IMR-90 (cell line): ENCODE measurements at places on chromosomes 5 and 9. TPM values are rescaled to one million over a fixed set of nuclear protein-coding genes. Genes with fewer than 3 reads are reported as not detected.

Gene FOXD4
- total RNA-seq: 0.18 TPM in 1 of 2 replicates, not detected in the other

Gene GRXCR2
- total RNA-seq: not detected in 2 replicates

Gene IFNK
- total RNA-seq: not detected in 2 replicates

DNA sequence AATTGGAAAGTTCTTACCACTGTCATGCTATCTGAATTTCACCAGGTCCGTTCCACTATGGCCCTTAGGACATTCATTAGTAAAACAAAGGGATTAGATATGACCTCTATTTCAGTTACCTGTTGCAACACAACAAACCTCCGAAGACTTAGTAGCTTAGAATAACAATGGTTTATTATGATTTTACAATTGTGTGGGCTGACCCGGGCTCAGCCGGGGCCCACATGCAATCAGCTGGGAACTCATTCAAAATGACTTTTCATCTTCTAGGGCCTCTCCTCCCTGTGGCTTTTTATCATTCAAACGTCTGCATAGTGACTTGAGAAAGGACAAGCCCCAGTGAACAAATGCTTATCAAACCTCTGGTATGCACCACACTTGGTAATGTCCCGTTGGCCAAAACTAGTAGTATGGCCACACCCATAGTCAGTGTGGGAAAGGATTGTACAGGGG lies 2.3 kb upstream of the FBXW11 start:
- H3K4me3 ChIP-seq: no peak overlapping the region
- 0 out of 2 replicates have a peak, but pooled peaks cover 4% of the 10 kb centered on the region for H3K4me1 ChIP-seq
- H3K36me3 ChIP-seq: no peaks in the 10 kb centered on the region
- no peak overlapping the region for H3K27ac ChIP-seq

DNA sequence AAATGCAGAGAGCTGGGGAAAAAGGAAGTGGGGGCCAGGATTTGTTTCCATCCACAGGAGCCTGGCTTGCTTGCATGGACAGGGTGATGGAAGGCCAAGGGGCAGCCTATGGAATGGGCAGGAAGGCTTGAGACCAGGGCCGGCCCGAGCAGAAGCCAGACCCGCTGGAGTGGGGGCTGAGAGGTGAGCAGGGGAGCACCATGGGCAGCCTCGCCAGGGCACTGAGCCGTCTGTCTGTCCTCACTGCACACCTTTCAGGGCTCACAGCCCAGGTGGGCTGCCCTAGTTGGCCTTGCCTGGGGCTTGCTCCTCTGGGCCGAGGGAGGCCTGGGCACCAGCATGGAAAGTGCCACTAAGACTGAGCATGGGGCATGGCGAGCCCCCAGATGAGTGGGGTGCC lies 58.6 kb upstream of the CNOT6 start:
- H3K36me3 ChIP-seq: no peaks in the 10 kb centered on the region
- DNase-seq: no peak
- no peaks in the 10 kb centered on the region for H3K4me1 ChIP-seq

DNA sequence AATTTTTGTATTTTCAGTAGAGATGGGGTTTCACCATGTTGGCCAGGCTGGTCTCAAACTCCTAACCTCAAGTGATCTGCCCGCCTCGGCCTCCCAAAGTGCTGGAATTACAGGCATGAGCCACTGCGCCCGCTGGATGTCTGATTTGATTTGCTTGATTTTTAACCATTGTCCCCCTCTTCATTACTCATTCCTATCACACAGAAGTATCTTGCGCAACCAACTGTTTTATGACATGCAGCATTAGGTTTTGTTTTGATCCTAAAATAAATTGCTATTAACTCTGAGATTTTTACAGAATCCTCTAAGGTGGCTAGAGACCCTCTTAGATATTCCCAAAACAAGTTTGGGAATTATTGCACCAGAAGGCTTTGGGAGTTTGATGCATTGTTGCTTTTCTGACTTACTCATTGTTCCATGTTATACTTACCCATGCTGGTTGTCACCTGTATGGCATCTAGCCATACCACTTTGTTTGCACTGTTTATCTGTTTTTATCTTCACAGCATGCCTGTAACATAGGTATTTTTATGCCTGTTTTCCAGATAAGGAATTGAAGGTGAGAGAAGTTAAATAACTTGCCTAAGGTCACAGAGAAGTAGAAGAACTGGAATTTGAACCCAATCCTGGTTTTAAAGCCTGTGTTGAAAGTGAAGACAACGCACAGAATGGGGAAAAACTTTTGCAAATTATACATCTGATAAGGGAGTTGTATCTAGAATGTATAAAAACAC lies 35.9 kb upstream of the PWWP2A start:
- no peak overlapping the region for H3K4me3 ChIP-seq
- no peaks in the 10 kb centered on the region for H3K4me1 ChIP-seq
- DNase-seq: no peak
- H3K36me3 ChIP-seq: no peaks in the 10 kb centered on the region
- no peak overlapping the region for H3K27ac ChIP-seq

DNA sequence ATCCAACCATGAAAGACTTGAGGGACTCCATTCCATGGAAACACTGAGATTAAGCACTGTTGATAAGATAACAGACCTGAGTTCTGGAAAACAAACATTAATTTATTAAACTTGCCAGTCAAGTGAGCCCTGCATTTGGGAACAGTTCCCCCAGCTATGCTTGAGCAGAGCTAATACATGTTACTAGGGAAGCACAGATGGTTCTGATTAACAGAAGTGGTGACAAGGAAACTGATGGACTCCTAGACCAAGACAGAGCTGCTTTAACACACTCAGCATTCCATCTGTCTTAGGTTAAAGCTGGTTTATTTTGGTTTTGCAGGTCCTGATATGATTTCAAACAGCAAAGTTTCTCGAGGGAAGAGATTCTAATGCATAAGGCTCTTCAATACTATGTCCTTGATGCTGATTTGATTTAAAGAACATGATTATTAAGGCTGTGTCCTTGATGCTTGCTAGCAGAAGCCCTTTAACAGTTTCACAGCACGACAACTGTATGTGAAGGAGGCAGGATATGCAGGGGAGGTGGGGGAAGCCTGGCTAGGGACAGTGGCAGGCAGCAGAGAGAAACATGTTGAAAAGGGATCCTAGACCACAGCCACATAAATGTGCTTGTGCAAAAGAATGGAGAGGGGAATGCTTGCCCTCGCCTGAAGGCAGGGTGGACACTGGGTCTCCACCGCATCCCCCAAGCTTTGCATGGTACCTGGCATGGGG lies 66.2 kb downstream of the ACTBL2 start:
- no peak overlapping the region for H3K4me3 ChIP-seq
- H3K4me1 ChIP-seq: peaks cover 10% of the 10 kb centered on the region
- H3K27ac ChIP-seq: peak overlapping the region; percentile 56; the same call in 1 of the 2 replicates
- no peaks in the 10 kb centered on the region for H3K27me3 ChIP-seq
- DNase-seq: peak; percentile 85

GRCh38 chr5:13745508-13745907 lies 199.0 kb downstream of the DNAH5 start:
- no peak overlapping the region for H3K4me3 ChIP-seq
- peak overlapping the region; percentile 9 for H3K27ac ChIP-seq
- H3K4me1 ChIP-seq: peaks cover 3% of the 10 kb centered on the region; the same call in 1 of the 2 replicates

- H3K27ac ChIP-seq: no peak overlapping the region
- DNase-seq: no peak
- H3K27me3 ChIP-seq: no peaks in the 10 kb centered on the region
- H3K36me3 ChIP-seq: peaks cover 6% of the 10 kb centered on the region
- no peaks in the 10 kb centered on the region for H3K4me1 ChIP-seq
Observed at GRCh38 chr5:80697100-80697499, 42.3 kb upstream of the DHFR start.

DNA sequence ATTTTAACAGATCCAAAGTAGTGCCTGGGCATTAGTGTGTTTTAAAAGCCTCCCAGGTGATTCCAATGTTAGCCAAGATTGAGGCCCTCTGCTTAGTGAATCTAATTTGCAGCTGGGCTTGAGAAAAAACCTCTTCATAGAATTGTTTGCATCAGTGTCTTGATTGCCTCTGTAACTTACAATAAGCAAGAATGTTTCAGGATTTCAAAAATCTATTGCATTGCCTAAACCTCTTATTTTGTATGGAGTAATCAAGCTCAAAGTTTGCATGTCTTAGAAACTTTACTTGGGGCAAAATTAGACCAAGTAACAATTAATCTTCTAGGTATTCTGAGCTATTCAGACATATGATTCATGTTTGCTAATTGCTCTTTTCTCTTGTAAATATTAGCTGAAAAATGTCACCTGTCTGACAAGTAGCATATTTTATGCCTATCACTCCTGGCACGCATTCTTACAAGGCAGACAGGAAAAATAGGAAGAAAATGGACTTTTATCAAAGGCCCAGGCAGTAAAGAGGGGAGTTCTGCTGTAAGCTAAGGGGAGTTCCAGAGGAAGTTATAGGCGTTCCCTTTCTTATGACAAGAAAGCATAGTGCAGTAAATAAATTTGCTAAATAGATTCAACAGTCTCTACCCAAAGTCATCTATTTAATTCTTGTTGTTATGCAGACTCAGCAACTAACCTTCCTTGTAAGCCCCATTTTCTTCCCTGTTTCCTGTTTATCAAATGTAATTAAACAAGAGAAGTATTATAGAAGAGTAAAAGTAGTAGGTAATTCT lies 21.0 kb downstream of the PDCD1LG2 start:
- peaks cover 7% of the 10 kb centered on the region for H3K36me3 ChIP-seq
- H3K4me1 ChIP-seq: peaks cover 9% of the 10 kb centered on the region
- H3K27ac ChIP-seq: no peak overlapping the region
- no peaks in the 10 kb centered on the region for H3K27me3 ChIP-seq
- no peak for DNase-seq

- no peaks in the 10 kb centered on the region for H3K27me3 ChIP-seq
- no peak for DNase-seq
Observed at GRCh38 chr5:149174847-149175234, 33.5 kb downstream of the ABLIM3 start.
